ENCODE measurements at places on chromosomes 16 and 17.
A peak's percentile ranks its signal among the peaks of the same experiment; 100 is the strongest.

GRCh38 chr17:63786971-63787711, 13.2 kb downstream of the DDX42 start:
- DNase-seq: no peak

DNA sequence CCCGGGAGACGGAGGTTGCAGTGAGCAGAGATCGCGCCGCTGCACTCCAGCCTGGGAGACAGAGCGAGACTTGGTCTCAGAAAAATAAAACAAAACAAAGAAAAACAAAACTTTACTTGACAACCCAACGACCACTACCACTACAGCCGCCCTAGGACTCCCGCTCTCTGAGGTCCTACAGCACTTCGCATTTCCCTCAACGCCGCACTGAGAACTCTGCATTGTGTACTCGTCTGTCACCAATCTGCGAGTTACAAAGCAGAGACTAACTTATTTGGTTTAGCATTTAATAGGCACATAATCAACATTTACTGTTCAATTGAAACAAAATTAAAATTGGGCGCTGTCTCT, 479 bp upstream of the ZNF207 start:
- DNase-seq: no peak

GRCh38 chr17:74547264-74547663, 1.3 kb upstream of the CD300C start:
- DNase-seq: no peak

- DNase-seq: no peak
Observed at GRCh38 chr16:84604477-84605013, 13.3 kb downstream of the COTL1 start.

DNA sequence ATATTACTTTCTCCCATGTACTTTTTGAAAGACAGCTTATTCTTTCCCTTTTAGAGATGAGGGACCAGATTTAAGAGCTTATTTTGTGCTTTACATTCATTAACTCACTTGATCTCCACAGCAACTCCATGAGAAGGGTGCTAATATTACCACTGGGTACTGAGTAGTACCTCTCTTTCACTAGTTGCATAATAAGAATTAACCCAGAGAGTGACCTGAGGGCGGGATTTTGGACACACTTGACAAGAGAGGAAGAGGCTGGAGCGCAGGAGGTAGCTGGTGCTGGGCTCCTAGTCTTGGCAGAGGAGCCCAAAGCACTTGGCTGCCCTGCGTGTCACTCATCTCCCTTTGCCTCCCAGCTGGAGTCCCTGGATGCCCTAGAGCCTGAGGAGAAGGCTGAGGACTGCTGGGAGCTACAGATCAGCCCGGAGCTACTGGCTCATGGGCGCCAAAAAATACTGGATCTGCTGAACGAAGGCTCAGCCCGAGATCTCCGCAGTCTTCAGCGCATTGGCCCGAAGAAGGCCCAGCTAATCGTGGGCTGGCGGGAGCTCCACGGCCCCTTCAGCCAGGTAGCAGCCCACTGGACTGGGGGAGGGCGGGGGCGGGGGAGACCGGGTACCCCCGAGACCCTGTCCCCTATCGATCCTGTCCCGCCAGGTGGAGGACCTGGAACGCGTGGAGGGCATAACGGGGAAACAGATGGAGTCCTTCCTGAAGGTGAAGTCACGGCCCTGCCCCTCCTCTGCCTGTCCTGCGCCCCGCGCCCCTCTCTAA, 1.7 kb upstream of the MAZ start:
- DNase-seq: peak; percentile 66

DNA sequence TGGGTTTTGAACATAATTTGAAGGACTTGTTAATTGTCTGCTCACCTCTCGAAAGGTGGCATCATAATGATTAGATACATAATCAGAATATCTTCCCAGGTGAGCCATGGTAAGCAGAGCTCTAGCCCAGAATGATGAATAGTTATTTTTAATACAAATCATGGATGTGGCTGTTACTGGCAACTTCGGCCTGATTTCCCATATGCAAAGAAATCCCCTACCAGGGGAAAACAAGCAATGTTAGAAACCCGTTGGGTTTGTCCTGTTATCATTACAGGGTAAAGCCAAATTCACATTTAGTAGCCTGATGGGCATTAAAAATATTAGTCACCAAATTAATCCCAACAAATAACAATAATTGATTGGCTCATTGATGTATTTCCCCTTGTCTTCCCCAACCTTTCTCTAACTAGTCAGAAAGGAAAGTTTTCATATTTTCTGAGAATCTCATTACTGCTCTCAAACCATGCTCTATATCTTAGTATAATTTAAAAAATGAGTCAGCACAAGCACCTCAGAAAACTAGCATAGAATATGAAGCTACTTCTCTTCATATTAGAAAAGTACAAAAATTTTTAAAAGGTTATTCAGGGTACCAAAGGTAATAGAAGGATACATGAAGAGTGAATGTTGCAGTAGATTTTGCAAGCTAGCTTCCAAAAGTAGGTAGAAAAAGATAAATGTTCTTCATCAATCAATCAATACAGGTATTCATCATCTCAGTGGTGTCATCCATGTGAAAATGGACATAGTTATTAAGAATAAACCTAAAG, 5.0 kb downstream of the STAT5B start:
- no peak for DNase-seq

GRCh38 chr17:17499402-17500145, 3.4 kb upstream of the RASD1 start:
- DNase-seq: no peak

DNA sequence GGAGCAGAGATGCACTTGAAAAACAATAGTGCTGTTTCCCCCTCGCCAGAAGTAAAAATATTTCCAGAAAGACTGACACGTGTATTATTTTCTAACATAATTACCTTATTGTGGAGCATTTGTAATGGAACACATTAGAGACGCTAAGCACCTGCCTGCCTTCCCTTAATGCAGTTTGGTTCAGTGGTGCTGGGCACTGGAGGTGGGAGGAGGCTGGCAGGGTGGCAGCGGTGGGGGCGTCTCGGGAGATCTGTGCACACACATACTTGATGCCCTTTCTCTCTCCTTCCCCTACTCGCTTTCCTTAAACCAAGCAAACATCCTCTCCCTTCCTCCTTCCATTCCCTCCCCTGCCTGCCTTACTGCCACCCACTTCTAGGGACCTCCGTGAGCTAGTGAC, 156.6 kb upstream of the SDK2 start:
- DNase-seq: no peak

DNA sequence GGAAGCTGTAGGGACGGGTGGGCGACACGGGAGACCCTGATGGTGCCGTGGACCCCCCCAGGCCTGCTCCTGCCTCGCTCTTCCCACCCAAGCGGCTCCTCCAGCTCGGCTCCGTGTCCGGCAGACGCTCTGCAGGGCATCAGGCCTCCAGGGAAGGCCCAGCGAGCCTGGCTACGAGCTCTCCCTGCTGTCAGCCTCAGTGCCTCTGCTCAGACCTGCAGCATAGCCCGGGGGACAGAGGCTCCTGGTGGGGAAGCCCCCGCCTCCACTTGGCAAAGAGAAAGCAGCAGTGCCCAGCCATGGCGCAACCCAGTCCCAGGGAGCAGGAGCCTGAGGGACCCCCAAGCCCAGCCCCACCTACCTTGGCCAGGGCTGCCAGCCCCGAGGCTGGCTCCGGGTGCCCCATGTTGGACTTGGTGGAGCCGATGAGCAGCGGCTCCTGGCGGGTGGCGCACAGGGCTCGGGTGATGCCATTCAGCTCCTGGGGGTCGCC, 5.9 kb downstream of the FASN start:
- no peak for DNase-seq

DNA sequence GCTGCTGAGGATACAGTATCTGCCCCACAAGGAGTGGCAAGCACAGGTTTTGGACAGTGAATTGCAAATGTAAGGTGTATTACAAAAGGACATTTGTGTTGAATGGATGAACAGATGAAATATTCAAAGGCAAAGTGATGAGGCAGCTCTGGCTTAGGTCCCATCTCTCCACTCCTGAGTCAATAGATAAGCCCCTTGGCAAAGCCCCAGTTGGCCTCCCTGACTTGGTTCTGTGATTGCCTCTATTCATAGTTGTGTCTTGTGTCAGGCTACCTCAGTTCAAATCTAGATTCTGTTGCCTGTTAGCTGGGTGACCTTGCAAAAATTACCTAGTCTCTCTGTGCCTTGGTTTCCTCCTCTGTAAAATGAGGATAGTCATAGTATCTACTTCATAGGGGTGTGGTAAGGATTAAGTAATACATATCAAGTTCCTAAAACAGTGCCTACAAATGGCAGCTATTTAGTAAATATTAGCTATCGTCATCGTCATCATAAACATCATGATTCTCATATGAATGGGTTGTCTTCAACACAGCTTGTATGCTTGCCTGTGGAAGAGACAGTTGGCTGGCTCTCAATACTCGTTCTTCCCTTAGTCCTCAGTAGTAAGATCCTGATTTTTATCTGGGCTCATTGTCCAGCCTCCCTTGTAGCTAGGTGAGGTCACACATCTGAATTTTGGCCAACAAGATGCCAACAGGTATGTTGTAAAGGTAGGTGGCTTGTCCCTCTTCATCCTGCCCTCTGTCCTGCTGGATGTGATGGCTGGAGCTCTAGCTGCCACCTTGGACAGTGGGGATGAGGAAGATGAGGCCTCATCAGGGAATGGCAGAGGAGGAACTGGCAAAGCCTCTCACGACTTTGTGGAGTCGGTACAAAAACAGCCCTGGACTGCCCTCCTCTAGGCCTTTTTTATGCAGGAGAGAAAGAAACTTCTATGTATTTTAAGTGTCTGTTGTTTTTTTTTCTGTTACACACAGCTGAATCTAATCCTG, 2.1 kb upstream of the MFAP4 start:
- DNase-seq: peak; percentile 62

- no peak for DNase-seq
Observed at GRCh38 chr17:70022175-70022574, 52.9 kb upstream of the KCNJ16 start.

DNA sequence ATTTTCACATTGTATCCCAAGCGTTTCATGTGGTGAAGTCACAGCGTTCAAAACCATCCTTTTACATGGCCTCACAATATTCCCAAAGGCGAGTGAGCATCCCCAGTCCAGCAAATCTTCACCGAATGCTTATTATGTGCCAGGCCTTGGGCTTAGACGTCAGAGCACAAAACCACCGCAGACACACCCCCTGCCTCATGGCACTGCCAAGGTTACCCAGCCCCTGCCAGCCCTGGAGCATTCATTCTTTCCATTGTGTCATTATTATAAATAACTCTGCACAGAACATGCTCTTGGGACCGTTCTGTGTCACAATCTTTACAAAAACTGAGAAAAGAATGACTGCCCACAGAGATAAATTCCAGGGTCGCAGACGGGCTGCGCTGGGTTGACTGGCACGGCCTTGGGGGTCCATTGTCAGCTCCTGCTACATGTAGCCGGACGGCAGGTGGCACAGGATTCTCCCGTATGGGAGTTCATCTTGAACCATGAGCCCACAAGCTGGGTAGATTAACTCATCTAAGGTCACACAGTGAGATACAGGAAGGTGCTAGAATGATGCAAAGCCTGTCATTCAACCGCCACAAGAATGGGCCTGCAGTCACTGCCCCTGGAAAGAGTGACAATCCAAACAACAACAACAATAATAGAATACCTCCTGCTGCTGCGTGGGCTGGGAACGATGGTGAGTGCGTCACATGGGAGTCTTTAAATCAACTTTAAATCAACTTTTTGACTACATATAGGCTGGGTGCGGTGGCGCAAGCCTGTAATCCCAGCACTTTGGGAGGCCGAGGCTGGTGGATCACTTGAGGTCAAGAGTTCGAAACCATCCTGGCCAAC, 4.5 kb upstream of the NECAB2 start:
- no peak for DNase-seq

DNA sequence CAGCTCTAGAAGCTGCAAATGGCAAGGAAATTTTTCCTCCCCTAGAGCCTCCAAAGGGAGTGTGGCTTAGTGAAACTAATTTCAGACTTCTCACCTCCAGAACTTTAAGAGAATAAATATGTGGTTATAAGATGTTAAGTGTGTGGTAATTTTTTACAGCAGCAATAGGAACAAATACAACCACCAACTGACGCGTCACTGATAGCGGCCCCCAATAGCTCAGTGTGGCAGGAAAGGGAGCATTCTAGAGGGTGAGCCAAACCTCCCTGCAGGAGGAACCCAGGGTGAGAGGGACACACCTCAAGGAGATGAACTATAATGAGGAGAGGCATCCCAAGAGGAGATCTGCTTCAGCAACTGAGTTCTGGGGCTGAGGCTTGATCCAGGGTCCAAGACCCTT, 4.0 kb downstream of the CCL4 start:
- DNase-seq: no peak

GRCh38 chr16:14354561-14355351, 275.3 kb downstream of the PARN start:
- DNase-seq: no peak

DNA sequence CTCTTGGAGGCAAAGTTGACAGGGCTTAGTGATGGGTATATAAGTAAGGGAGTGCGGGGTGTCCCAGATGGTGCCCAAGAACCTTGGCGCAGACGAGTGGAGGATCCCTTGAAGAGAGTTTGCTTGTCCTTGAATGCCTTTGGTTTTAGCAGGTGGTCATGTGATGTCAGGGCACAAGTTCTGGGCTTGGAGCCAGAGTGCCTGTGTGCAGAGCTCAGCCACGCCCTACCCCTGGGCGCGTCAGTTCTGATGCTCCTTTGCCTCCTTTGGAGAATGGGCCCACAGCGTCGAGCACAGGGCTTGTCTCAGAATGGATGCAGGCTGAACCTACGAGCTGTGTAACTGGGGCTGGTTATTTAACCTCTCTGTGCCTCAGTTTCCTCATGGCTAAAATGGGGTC, 412.2 kb upstream of the EEF2KMT start:
- no peak for DNase-seq

GRCh38 chr16:84369105-84369504, 767 bp downstream of the ATP2C2 start:
- DNase-seq: no peak

DNA sequence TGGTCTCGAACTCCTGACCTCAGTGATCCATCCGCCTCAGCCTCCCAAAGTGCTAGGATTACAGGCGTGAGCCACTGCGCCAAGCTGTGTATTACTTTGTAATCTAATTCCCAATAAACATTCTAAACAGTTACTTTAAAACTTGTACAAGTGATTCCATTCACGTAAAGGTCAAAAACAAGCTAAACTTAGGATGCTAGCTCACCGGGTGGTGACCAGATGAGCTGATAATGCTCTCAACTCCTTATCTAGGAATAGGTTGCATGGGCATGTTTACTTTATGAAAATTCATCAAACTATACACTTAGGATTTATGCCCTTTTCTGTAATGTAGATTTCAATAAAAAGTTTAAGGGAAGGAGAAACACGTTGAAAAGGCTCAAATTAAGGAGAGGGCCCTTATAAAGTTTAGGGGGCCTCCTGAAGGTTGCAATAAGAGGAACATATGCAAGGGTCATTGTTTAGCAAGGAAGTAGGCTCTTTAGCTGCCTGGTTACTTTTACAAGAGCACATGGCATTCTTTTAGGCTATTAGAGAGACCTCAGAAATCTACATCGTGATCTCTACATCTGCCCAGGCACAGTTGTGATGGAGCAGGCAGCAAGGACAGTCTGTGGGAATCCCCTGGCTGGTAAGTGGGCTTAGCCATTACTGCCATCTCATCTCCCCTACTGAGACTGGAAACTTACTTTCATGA, 13.3 kb downstream of the CDR2 start:
- DNase-seq: no peak

GRCh38 chr16:25279491-25279890, 21.8 kb upstream of the ZKSCAN2 start:
- DNase-seq: no peak

Measured in sciatic nerve (tissue), 2 donors.